ENCODE measurements at places on chromosomes 3 and 15. TPM values are rescaled to one million over a fixed set of nuclear protein-coding genes. Genes with fewer than 3 reads are reported as not detected.

PLSCR5 gene
- 0.25 TPM for total RNA-seq

HES1 gene
- total RNA-seq, result 16.2 TPM

ARPP21 gene
- total RNA-seq, result 224 TPM

SLC12A8 gene
- total RNA-seq, result 0.98 TPM

SERPINI2 gene
- total RNA-seq, result 0.74 TPM

FHIT gene
- total RNA-seq, result 2.0 TPM

CGNL1 gene
- total RNA-seq, result 5.2 TPM

GCSAM gene
- not detected for total RNA-seq

FBXL2 gene
- 43.8 TPM for total RNA-seq
